HepG2 (cell line): ENCODE measurements at places on chromosomes 11 and 22.

DNA sequence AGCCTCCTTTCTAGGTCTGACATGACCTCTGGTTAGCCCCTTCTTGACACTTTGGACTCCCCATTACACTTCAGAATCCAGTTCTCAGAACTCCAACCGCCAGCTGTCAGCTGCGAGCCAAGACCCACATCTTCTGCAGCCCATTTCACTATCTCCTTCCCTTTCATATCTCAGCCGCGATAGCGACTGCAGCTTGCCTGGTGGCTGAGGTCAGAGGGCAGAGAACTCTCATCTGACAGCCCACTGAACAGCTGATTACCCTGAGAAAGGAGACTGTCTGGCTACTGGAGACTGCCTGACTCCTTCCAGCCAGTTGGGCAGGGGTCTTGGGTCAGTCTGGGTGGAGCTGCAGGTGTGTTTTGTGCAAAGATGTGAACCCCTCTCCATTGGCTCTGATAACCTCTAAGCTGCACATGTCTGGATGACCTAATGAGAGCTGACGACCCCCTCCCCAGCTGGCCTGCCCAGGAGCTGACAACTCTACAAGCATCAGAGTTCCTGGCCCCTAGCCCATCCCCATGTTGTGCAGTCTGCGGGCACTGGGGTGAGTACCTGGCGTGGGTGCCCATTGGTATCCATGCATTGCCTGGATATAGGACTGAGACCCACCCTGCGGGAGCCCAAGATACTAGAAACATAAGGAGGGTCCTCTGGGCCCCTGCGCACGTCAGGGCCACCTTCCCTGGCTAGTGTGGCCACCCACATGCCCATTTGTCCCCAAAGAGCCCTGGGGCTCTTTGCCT is 1.1 kb downstream of the CHRM1 start:
- no peak for DNase-seq

DNA sequence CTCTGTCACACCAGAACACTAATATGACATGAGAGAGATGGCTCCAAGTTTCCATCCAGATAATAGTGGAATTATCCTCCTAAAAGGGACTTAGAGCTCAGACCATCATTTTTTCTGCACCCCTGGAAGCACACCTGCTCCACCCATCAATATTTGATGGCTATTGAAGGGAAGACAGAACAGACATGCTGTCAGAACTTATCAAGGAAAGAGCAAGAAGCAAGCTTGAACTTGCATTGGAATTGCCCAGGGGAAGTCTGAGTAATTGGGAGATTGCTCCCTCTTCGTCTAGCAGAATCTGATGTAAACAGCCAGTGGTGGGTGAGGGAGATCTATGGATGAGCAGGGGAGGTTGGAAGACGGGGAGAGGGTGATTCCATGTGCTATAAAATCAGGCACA is 874.4 kb upstream of the TENM4 start:
- DNase-seq, result no peak

DNA sequence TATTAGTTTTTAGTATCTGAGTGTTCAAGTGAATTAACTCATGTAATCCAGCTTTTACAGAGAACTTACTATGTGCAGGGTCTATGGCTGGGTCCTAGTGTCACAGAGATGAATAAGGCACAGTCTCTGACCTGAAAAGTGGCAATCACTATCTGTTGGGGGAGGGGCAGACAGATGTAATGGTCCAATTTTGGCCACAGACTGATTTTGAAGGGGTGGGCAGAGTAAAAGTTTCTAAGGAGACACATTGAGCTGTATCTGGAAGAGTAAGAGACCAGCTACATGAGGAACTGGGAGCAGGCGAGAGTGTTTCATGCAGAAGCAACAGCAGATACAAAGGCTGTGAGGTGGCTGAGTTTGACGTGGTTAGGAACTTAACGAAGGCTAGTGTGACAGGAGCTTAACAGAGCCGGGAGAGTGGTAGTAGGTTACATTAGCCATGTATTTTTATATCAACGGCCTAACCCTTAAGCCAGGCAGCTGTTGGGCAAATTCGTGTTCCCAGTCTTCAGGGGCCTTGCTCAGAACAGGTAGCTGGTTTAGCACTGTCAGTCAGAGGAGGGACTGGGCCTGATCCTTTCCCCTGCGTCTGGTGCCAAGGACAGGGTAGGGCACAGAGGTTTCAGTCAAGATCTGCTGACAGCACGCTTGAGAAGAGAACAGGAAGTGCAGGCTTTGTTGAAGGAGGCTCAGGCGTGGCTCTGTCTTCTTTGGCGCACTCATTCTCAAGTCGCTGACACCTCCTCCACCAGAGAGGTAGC is 1.4 kb upstream of the STIM1 start:
- no peak for DNase-seq

DNA sequence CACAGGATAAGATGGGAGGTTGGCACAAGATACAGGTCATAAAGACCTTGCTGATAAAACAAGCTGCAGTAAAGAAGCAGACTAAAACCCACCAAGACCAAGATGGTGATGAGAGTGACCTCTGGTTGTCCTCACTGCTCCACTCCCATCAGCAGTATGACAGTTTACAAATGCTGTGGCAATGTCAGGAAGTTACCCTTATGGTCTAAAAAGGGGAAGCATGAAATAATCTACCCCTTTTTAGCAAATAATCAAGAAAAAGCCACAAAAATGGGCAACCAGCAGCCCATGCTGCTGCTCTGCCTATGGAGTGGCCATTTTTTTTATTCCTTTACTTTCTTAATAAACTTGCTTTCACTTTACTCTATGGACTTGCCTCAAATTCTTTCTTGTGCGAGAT is 8.7 kb upstream of the PIWIL4 start:
- DNase-seq, result no peak

GRCh38 chr11:37512156-37512780 is 914.2 kb upstream of the RAG2 start:
- no peak for DNase-seq
